Fibroblast of pulmonary artery (primary cell): ENCODE measurements at places on chromosomes 4 and X.

DNA sequence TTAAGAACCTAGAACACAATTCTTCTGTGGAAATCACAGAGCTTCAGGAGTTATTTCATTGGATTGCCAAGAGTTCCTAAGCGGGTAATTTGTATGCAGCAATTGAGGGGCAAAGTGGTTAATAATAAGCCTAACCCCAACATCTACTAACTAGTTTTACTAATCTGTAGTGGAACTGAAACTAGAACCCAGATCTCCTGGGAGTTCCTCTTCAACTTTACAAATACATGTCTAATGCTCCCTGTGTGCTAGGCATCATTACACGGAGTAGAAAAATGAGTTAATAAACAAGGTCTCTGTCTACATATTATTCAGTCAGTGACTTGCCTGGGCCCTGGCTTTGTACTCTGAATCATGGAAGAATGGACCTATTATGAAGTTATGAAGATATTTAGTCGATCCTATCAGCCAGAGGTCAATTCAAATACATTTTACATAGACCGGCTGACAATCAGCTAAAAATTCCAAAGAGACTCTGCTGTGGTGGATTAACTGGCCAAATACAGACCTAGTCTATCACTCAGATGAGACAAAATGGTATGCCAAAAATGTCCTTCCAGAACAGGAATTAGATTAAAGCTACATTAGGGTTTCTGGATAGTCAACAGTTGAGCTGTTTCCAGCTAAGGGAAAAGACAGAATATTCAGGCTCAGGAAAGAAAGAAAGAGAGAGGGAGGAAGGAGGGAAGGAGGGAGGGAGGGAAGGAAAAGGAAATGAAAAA is 326.0 kb downstream of the FBXW7 start:
- no peak for DNase-seq

DNA sequence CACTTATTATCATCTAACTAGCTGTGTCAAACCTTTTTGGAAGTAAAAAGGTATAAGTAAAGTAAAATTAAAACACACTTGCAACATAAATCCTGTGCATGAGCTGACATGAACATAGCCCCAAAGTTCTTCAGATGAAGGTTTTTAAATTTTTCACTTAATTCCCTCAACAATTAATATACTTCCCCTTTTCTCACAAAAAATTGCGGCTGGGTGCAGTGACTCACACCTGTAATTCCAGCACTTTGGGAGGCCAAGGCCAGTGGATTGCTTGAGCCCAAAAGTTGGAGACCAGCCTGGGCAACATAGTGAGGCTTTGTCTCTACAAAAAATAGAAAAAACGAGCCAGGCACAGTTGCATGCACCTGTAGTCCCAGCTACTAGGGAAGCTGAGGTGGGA is 16.8 kb downstream of the RASGEF1B start:
- DNase-seq: no peak

DNA sequence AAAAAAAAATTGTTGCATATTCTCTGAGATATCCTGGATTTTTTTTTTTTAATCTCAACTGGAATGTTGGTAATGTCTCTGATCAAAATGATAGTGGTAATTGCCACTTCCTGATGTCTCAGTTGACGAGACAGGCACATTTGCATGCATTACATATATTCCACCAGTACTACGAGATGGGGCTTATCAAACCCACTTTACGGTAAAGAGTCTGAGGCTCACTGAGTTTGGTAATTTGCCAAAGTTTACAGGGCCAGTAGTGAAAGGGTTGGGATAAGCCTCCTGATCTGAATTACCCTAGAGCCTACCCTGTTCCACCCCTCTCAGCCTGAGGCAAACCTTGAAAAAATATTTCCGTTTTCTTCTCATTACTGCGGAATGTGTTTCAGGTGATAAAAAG is 5.3 kb downstream of the MAGEB2 start:
- DNase-seq: no peak

DNA sequence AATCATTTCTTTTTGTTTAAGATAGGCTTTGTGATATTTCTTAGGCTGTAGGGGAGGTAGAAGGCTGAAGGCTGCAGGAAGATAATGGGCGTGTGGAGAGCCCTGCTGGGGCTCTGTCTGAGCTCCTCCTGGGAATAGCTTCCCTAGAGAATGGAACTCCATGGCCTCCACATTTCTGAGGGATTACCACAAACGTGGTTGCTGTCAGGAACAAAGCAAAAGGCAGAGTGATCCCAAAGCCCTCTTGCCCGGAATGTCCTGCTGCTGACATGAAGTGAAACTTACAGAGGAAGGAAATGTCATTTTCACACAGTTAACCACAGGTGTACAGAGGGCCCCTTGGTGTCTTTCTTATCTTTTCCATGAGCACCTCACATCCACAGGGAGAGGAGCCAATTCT is 89.3 kb downstream of the DDIT4L start:
- no peak for DNase-seq

GRCh38 chrX:2450681-2451080 is 50.1 kb downstream of the DHRSX start:
- no peak for DNase-seq
